ENCODE measurements at places on chromosomes 4 and X. TPM values are rescaled to one million over a fixed set of nuclear protein-coding genes. Genes with fewer than 3 reads are reported as not detected.
A peak's percentile ranks its signal among the peaks of the same experiment; 100 is the strongest.

The PPEF2 gene
- not detected for polyA plus RNA-seq

The ZIC3 gene
- 0.22 TPM for polyA plus RNA-seq

The C1QTNF7 gene
- polyA plus RNA-seq = 1.8 TPM

The RIPPLY1 gene
- 0.24 TPM for polyA plus RNA-seq

The DGKK gene
- polyA plus RNA-seq = not detected

The FAM53A gene
- polyA plus RNA-seq = 1.2 TPM

The CYTL1 gene
- 4.7 TPM for polyA plus RNA-seq

The PAGE2 gene
- polyA plus RNA-seq = not detected

The MBNL3 gene
- 12.5 TPM for polyA plus RNA-seq

The SLC49A3 gene
- 24.0 TPM for polyA plus RNA-seq

- no peak for DNase-seq
Observed at GRCh38 chr4:108592674-108592986, 27.7 kb upstream of the RPL34 start.

GRCh38 chr4:35975617-35976355 is 268.5 kb downstream of the ARAP2 start:
- DNase-seq = no peak

DNA sequence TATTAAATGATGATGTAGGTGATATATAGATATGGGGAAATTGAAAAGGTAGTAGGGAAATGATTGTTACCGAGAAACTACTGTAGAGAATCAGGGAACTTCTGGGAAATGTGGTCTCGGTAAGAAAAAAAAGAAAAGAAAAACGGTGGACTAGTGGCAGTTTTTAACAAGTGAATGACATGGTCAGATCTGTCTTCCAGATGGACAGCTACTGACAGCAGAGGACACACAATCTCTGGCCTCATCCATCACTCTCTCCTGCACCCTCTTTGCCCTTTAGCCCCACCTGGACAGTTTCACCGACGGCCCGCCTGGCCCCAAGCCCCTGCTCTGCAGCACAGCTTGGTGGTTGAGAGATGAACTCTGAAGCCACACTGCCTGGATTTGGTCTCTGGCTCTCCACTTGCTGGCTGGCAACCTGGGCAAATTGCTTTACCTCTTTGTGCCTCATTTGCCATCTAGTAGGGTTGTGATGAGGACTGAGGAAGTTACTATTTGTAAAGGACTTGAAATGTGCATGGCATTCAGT is 23.4 kb downstream of the RBM47 start:
- DNase-seq = no peak

GRCh38 chr4:61760820-61761219 is 560.7 kb downstream of the ADGRL3 start:
- DNase-seq = no peak

DNA sequence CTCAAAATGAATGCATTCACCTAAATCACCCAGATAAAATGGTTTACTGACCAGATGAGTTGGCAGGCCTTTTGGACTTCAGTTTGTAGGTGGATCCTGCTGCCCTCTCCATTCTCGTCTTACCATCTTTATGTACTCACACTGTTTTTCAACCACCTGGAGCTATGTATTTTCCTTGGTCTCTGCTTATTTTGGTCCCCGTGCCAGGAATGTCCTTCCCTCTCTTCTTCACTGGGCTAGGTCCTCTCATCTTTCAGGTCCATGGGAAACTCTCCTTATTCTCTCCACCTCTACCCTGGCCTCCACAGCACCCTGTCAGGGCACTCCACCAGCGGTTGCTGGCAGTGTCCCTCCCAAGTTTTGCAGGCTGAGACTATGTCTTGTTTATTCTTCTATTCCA is 2.6 kb downstream of the GPRIN3 start:
- no peak for DNase-seq

DNA sequence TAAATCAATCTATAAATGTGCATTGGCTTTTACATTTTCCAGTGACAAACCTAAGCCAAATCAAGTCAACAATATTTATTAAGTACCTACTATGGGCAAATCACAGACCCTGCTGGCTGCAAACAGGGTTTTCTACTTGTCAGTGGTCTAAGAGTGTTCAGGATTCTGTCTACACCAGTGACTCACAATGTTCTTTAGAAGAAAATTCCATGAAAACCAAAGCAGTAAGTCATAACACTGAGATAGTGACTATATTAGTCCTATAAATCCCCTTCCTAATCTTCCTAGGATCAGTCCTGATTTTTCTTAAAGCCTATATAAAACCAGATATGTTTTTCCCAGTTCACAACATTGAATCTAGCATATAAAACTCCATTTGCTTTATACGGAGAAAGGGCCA is 69.7 kb downstream of the PPP3CA start:
- DNase-seq = no peak

- no peak for DNase-seq
Observed at GRCh38 chr4:85869181-85869580, 394.2 kb downstream of the ARHGAP24 start.

- no peak for DNase-seq
Observed at GRCh38 chr4:98293104-98293887, 32.1 kb downstream of the RAP1GDS1 start.

DNA sequence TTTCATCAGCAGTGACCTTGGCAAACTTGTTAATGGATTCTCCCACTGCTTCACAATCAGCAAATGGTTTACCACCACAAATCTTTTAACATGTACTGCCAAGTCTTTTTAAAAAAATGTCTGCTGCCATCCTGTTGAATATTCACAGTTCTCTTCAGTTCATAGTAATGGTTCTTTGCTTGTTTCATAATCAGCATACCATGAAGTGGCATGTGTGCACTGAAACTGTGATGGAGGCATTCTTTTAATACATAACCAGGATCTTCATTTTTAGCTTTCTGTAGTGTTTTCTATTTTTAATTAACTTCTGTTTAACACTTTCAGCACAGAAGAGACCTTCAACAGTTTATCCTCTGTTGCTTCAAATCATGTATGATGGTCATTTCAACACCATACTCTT is 230.1 kb upstream of the ARSJ start:
- DNase-seq = no peak

DNA sequence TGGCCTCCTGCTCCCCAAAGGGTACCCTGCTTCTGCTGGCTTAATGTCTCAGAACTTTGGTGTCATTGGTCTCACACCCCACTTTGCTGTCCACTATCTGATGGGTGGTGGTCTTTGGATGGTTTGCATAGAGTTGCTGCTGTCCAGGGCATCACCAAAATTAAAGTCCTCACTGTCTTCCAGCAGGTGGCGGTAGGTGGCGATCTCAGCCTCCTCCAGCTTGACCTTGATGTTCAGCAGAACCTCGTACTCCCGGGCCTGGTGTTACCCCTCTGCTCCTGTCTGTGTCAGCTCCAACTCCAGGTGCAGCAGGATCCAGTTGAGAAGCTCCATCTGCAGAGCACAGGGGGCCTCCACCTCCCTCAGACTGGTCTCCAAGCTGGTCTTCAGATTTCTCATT is 1169.5 kb upstream of the PABPC4L start:
- no peak for DNase-seq

- no peak for DNase-seq
Observed at GRCh38 chr4:14446904-14447303, 555.4 kb upstream of the CPEB2 start.

GRCh38 chr4:176256921-176257320 is 12.1 kb downstream of the ASB5 start:
- no peak for DNase-seq

GRCh38 chrX:115650449-115650848 is 89.5 kb downstream of the PLS3 start:
- no peak for DNase-seq

DNA sequence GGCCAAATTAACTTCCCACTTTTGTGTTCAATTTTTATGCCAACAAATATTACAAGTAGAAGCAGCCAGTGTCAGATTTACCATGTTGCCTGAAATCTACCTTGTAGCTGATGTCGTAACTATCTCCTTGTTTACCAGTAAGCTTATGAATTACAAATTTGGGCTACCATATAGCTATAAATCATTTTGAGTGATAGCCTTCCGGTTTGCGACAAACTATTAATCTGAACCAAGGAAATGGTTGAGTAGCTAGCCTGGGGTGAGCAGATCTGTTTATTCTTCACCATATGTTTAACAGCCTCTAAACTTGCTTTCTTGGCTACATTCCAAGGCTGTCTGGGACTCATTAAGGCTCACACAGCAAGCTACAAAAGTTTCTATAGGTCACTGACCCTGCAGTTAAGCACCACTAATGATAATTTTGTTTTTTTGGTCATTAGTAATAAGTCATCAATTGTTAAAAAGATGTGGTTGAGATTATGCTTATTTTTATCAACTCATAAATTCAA is 218.7 kb upstream of the SPOCK3 start:
- DNase-seq = no peak

DNA sequence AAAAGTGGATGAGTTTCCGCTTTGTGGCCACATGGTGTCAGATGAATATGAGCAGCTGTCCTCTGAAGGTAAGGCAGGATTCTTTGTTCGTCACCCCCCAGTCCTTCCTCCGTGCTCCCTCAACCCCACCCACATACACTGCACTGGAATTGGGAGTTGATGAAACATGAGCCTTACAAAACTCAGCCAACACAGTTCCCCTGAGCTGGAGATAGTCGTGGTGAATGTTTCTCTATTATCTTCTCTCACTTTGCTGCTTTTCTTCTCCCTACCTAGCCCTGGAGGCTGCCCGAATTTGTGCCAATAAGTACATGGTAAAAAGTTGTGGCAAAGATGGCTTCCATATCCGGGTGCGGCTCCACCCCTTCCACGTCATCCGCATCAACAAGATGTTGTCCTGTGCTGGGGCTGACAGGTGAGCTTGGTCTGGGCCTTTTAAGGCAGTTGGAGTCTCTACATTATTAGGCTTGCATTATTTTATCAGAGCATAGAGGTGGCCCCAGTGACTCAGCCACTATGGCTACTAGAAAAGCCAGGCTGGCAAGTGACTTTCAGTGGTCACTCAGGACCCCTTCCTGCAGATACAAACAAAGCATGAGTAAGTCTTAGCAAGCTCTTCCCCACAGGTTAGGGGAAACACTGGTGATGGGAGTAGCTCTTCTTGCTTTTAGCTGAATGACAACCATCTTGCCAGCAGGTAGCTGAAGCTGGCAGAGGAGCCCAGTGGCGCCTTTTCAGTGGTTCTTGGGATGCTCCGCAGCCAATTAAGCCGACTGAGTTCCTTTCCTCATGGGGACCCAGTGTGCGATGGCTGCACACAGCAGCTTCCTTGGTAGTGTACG is 1.6 kb downstream of the RPL10 start:
- no peak for DNase-seq

DNA sequence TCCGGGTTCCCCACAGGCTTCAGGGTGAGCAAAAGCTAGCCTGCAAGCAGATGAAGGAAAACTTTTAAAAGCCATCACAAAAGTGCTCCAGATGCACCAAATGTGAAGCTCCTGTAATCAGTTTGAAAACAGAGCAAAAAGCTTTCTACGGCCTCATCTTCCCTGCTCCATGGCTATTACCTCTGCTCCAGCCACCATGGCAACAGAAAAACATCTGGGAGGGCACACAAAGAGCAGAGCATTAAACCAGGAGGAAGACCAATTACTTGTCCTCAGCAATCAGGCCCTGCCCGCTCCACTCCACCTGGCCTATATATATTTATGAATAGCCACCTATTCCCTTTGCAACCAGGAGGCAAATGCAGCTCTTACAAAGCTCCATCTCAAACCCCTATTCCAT is 33.6 kb downstream of the TMEM154 start:
- DNase-seq = no peak

- no peak for DNase-seq
Observed at GRCh38 chr4:177008071-177008835, 215.5 kb upstream of the VEGFC start.

- no peak for DNase-seq
Observed at GRCh38 chr4:113901994-113902787, 77.3 kb downstream of the ARSJ start.

- no peak for DNase-seq
Observed at GRCh38 chr4:88587306-88587705, 5.0 kb upstream of the HERC3 start.

GRCh38 chr4:79429113-79429903 is 21.3 kb upstream of the GK2 start:
- peak; percentile 57 for DNase-seq

DNA sequence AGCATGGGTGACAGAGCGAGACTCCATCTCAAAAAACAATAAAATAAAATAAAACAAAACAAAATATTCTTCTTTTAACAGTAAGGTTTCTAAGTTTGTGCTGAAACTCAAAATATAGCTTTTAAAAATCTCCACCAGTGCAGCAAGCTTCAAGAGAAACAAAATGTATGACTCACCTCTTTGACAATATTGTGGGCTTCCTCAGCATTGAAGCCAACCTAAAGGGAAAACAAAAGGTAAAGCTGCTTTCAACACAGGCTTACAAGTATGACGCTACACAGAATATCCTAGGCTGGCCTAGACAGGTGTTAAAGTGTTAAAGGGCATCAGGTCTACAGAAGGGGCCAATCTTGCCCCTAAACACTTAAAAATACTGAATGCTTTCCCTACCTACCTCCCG is 1.2 kb downstream of the DYNLT3 start:
- peak; percentile 1 for DNase-seq

- no peak for DNase-seq
Observed at GRCh38 chr4:4901877-4902276, 42.4 kb downstream of the MSX1 start.

DNA sequence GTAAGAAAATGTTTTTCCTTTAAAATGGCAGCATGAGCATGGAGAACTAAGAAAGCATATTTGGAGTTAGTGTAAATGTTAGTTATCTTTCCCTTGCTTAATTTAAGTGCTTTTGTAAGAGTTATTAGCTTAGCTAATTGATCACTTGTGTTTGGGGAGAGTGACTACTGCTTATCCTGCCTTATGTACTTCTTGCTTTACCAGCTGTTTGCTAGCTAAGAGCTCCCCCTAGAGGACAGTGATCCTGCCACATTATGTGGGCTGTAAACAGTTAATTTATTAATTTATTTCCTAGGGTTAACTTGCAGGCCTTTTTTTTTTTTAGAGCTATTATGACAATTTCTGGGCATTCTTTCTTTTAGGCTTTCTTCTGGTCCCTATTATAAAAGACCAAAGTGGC is 435.8 kb downstream of the MAGEB5 start:
- no peak for DNase-seq

- DNase-seq = no peak
Observed at GRCh38 chrX:12488220-12488619, 303.0 kb upstream of the PRPS2 start.

DNA sequence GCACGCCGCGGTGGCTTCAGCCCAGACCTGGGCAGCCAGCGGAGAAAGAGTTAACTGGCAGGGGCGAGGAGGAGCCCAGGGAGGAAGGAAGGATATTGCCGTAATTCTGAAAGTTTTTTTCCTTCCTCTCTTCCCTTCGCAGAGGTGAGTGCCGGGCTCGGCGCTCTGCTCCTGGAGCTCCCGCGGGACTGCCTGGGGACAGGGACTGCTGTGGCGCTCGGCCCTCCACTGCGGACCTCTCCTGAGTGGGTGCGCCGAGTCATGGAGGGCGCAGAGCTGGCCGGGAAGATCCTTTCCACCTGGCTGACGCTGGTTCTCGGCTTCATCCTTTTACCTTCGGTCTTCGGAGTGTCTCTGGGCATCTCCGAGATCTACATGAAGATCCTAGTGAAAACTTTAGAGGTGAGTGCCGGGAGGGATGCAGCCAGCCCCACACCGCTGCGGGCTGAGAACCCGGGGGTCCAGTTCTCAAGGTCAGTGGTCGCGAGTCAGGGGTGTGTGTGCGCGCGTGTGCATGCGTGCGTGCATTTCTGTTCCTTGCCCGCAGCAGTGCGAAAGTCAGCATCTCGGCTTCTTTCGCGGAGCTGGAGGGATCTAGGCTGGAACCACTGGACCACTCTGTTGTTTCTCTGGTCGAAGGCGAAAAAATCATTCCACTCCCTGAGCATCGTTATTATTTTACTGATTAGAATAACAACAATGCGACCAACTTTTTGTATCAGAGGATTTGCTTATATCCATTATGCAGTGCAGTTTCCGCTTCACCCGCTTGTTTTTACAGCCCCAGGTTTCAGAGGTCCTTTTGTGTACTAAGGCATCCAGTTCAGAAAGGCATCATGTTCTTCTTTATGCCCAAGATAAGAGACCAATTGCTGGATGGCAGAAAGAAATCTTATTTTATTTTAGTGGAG is 709 bp downstream of the GPAT3 start:
- DNase-seq = peak; percentile 22

All from muscle of back (tissue), 13 donors.